Forelimb muscle (tissue), 1 donor: ENCODE measurements at places on chromosomes 12 and 14.

- DNase-seq: no peak
Observed at GRCh38 chr14:68810173-68811153, 17.6 kb upstream of the ZFP36L1 start.

GRCh38 chr14:99907761-99908652 is 114.8 kb downstream of the EML1 start:
- no peak for DNase-seq

DNA sequence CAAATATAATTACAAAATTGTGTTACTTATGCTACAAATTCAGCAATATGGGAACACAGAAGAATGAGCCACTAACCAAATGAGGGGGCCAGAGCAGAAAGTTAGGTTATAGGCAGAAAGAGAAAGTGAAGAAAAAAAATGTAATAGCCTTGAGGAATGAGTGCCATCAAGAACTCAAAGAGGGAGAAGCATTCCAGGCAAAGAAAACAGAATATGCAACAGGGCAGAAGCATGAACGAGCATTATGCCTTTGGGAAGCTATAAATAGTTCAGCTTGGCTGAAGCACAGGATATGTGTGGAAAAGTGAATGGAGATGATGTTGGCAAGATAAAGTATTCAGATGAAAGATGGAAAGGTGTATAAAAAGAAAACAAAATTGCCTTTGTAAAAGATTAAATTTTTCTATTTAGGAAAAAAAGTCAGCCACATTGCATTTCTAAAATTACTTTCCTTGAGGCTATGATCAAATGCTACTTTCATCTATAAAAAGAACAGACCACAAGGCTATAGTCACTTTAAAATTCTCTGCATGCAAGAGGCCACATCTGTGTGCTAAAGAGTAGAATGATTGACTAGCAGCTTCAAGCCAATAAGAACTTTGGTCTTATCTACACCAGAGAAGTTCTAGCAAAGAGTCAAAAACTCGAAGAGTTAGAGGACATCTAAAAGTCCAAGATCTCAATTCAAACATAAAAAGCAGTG is 193.6 kb upstream of the GARIN6 start:
- DNase-seq: no peak

GRCh38 chr12:83092606-83093005 is 405.9 kb downstream of the TMTC2 start:
- DNase-seq: no peak

DNA sequence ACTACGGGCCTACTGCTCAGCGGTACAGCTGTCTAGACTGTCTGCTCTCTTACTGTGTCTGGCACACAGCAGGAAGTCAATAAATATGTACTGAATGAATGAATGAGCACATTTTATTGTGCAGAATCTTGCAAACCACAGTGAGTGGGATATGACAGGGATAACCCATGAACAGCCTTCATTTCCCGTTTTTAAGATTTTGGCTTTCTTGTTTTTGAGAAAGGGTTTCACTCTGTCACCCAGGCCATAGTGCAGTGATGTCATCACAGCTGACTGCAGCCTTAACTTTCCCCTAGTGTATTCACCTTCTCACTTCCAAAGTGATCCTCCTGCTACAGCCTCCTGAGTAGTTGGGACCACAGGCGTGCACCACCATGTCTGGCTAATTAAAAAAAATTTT is 203.1 kb downstream of the AEBP2 start:
- no peak for DNase-seq

DNA sequence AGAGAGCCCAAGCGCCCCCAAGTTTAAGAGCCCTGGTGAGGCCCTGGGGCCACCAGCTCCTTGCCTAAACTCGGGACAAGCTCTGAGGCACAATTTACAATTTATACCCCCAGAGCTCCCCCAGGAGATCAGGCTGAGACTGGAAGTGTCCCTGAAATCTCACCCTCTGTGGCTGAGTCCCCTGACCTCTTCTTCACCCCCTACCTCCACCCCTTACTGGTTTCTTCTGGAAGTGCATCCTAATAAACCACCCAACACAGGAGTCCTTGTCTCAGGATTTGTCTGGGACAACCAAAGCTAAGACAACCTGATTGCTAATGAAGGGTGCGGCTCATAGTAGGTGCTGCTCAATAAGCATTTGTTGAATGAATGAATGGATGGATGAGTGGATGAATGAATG is 206.4 kb downstream of the BCL11B start:
- DNase-seq: no peak

GRCh38 chr12:127083008-127083949 is 1183.7 kb upstream of the TMEM132C start:
- peak; percentile 58 for DNase-seq

GRCh38 chr12:42541965-42542364 is 47.6 kb downstream of the PRICKLE1 start:
- no peak for DNase-seq

DNA sequence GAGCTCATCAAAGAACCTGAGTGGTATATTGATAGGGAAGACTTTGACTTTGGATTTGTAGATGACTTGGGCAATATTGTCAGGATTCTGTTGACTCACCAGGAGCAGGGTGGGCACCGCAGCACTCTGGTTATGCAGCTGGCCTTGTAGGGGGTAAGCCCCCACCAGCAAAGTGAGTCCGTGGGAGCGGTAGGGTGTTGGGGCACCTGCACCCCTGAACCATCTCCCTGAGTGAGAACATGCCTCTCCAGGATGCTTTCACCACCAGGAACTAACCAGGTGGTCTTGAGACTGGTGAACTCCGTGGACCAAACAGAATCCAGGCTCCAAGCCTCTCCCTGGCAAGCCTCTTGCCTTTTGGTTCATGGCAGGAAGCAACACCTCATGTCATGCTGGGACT is 44.0 kb upstream of the EIF5 start:
- DNase-seq: no peak

DNA sequence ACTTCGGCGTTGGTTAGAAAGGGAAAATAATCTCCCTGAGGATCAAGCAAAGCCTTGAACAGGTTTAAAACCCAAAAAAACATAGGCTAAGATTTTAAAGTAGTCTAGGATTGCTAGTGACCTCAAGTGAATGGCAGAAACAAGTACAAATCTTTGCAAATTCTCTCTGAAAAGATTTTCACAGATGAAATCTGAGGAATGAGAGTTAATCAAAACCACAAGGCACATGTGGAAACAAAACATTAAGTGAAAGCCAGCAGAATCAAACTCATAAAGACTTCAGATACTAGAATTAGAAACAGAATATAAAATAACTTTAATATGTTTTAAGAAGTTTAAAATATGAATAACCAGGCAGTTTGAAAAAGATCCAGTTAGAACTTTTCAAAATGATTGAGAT is 52.2 kb upstream of the CFL2 start:
- DNase-seq: no peak

DNA sequence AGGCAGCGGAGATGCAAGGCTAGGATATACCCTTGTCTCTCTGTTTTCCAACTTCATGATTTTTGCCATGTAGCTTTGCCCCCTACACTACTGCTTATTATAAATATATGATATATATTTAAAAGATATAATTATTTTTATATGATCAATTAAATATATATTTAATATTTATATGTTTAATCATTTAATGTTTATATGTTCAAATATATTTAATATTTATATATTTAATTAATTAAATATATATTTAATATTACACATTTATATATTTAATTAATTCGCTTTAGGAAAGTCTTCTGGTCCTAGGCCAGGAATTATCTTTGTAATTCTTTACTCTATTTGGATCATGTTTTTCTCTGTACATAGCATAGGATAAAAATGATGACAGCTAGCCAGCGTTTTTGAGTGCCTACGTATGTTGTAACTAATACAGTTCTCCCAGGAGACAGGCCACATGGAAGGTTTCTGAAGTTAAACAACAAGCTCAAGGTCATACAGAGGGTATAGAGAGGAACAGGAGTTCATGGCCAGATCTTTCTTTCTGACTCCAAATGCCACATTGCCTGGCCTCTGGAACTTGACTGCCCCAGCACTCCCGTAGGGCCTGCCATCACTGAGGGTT is 192.5 kb downstream of the KCNA5 start:
- no peak for DNase-seq

DNA sequence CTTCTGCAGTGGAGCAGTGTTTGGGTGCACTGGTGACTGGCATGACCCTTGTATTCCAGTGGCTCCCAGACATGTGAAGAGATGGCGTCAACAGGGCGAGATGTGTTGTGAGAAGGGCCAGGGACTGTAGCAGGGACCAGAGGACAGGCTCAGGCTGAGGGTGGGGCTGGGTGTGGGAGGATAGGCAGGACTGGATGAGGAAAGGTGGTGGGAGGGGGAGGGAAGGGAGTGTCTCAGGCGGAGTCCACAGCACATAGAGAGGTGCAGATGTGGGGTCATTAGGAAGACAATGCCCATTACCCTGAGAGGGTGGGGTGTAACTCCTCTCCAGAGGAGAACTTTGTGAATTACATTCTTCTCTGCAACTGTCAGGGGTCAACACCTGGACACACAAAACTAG is 78.5 kb downstream of the DICER1 start:
- no peak for DNase-seq

DNA sequence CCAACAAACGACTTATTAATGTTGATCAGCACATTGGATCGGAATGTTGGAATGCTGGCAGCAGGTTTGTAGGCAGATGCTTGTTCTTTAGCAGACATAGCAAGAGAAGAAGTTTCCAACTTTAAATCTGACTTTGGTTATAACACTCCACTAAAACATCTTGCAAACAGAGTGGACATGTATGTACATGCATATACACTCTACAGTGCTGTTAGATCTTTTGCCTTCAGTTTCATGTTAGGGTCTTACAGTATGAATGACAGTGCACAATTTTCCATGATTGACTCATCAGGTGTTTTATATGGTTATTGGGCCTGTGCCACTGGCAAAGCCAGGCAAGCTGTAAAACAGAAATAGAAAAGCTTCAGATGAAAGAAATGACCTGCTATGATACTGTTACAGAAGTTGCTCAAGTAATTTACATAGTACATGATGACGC is 14.3 kb upstream of the DHRS7 start:
- DNase-seq: no peak

- DNase-seq: no peak
Observed at GRCh38 chr12:96448300-96448699, 41.1 kb upstream of the CFAP54 start.

DNA sequence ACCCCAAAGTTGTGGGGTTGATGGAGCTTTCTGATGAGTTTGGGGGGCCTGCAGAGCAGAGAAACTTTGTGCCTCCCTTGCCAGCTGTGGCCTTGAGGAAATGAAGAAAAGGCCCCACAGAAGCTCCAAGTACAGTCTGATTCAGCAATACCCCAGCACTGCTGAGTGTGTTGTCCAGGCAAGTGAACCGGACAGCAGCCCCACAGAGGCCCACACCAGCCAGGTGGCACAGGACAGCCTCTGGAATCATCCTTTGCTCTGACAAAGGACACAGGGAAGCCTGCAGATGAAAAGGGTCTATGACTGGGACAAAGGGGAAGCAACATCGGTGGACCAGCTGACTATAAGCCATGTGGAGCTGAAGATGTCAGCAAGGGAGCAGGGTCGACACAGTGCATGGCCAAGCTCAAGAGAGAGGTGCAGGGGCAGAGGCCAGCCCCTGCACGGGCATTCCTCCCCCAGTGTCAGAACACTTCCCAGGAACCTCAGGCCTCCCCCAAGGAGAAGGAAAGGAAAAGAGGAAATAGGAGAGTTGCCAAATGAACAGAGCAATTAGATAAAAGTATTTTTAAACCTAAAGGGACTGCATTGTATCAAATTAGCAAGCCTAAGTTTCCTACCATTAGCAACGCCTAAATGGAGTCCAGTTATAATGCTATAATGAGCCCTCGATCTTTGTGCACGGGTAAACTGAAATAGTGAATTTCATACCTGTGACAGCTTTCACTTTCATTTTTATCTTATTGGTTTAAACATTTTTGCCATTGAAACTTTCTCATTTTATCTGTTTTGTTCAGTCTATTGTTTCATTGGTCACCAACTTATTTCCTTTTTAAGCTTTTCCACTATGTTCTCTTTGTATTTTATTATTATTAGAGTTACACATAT is 46.3 kb upstream of the PTGDR start:
- no peak for DNase-seq

DNA sequence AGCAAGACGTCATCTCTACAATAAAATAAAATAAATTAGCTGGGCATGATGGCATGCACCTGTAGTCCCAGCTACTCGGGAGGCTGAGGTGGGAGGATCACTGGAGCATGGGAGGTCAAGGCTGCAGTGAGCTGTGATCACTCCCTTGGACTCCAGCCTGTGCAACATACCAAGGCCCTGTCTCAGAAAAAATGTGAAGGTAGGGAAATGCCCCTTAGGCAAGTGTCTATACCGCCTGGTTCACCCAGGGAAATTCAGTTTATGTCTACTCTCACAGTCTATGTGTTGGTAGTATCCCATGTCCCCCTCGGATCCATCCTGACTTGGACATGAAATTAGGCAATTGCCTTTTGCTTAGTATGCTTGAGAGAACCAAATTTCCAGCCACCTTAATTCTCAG is 88.4 kb upstream of the TMEM132C start:
- DNase-seq: no peak

DNA sequence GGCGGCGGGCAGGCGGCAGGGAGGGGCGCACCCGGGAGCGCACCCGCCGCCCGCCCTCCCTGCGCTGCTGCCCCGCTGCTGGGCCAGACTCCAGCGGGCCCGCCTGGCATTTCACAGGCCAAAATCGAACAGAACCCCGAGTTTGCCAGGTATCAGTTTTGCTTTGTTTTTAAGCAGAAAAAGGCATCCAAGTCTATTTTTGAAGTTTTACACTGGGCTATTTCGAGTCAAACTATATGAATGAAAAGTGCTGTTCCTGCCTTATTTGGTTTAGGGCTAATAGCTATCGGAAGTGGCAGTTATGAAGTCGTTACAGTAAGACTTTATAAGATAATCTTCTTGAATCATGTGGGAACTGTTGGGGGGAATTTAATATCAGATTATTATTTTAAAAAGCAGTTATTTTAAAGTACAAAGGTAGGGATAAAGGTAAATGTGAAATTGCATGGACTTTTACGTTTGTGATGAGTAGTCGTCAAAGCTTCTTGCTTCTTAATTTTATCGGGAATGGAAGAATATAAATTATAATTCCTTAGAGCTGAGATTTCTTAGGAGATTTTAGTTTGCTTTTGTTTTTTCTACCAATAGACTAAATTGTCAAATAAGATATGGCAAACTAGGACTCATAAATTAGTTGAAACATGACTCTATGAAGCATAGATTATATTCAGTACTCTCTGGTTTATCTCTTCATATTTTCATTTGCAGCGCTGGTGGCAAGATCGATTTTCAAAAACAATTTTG is 1.1 kb downstream of the MSRB3 start:
- DNase-seq: no peak
